Activated CD4-positive, alpha-beta T cell treated with anti-CD3 and anti-CD28 coated beads, Interleukin-2, Interleukin-4, amounts not matched to agents 100 ng/mL and 50 ng/mL, durations not matched to agents 16 hours and 8 hours (primary cell): ENCODE measurements at places on chromosomes 5 and 9.

GRCh38 chr5:146560205-146560812 is 44.3 kb upstream of the GPR151 start:
- no peak for DNase-seq

DNA sequence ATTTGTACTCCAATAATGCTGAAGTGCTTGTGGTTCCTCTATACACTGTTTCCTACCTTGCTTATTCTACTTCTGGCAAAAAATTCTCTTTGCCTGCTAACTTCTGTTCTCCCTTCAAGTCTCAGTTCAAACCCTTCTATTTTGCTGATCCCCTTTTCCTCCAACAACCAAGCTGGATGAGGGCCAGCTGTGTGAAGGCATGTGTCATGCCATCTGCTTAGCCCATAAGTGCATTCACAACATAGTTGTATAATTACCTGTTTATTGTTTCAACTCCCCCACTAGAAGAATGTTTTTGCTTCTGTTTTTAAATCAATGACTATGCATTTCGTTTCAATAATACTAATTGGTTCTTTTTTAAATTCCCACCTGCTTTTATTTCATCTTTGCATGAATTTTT is 1951.4 kb upstream of the WWC1 start:
- no peak for DNase-seq

GRCh38 chr9:7901621-7902020 is 102.0 kb upstream of the DMAC1 start:
- DNase-seq: no peak

- DNase-seq: peak; percentile 65
Observed at GRCh38 chr5:90529939-90530677, 724 bp upstream of the LYSMD3 start.

- no peak for DNase-seq
Observed at GRCh38 chr5:77117161-77117560, 30.1 kb upstream of the ZBED3 start.

DNA sequence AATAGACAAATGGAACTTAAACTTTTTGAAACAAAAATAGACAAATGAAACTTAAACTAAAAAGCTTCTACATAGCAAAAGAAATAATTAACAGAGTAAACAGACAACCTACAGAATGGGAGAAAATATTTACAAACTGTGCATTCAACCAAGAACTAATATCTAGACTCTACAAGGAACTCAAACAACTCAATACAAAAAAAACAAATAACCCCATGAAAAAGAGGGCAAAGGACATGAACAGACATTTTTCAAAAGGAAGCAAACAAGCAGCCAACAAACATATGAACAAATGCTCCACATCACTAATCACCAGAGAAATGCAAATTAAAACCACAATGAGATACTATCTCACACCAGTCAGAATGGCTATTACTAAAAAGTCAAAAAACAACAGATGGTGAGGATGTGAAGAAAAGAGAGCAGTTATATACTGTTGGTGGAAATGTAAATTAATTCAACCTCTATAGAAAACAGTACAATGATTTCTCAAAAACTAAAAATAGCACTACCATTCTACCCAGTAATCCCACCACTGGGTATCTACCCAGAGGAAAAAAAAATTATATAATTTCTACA is 170.8 kb upstream of the RGMB start:
- no peak for DNase-seq

DNA sequence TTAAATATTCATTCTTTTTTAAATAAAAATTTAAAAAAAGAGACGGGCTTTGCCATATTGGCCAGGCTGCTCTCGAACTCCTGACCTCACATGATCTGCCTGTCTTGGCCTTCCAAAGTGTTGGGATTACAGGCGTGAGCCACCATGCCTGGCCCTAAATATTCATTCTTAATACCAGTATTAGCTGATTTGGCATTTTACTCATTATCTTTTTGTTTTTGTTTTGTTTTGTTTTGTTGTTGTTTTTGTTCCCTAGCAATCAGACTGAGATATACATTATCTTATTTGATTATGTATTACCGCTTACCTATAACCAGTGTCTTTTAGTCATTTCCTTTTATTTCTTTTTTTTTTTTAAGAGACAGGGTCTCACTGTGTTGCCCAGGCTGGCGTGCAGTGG is 37.9 kb downstream of the RNF44 start:
- no peak for DNase-seq

GRCh38 chr5:5287419-5287818 is 135.1 kb upstream of the ICE1 start:
- no peak for DNase-seq

DNA sequence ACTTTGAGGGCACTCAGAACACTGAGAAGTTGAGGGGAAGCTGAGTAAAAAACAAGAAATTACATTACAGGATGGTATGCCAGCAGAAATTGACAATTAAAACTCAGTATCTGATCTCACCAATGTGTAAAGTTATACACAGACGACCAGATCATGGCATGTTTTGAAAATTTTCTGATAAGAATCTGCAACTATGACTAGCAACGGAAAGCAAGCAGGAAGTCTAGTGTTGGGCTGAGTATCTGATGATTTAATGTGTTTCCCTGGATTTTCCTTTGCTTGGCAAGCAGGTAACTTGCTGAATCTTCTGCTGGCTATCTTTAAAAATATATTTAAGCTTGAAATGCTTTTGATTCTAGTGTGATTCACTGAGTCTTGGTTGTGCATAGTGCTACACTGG is 5.2 kb upstream of the GCNT4 start:
- no peak for DNase-seq

DNA sequence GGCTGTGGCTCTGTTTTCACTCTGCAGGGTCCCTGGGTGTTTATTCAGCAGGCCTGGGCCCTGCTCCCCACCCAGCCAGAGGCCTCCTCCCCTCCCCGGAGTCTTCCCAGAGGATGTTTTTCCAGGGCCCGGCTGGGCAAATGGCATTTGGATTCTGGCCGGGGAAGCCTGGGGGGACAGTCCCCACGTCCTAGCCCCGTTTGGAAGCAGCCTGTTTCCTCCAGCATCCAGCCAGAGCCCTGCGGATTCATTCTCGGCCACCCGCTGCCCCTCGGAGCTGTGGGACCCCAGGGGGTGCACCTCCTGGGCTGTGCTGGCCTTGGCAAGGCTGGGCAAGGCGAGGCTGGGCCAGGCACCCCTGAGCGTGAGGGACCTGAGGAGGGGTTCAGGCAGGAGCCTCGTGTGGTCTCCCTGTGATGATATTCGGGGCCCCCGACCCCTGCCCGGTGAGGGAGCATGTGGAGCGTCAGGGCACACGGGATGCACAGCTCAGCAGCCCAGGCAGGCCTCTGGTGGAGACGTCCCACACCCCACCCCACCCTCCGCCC is 48.8 kb upstream of the EGFL7 start:
- DNase-seq: no peak

GRCh38 chr9:2086116-2086515 is 71.0 kb downstream of the SMARCA2 start:
- DNase-seq: no peak

DNA sequence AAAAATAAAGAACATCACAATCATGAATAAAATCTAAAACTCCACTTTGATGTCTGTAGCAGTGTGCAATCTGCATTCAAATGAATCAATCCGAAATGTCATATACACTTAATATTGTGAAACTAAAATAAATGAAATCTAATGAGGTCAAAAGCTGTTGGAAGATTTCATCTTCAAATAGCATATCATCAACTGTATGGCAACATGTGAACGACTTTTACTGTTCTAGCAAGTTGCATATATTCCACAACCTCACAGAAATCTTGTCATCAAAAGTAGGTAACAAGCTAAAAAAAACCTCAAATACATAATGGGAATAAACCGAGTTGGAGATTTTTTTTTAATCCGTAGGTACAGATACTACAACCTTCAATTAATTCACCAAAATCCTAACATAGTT is 1.2 kb downstream of the PTBP3 start:
- no peak for DNase-seq

DNA sequence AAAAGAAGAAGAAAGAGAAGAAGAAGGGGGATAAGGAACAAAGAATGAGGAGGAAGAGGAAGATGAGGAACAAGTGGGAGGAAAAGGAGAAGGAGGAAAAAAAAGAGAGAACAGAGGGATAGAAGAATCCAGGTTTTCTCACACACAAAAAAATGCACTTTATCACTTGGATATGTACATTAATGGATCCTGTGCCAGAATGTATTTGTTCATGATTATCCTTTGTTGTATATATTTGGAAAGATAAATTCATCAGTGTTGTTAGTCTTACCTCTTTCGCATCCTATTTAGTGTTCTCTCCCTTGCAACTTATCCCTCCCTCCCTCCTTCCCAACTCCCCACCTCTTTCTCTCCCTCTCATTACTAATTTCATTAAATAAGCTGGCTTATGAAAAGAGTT is 298.8 kb downstream of the SLCO4C1 start:
- DNase-seq: no peak

DNA sequence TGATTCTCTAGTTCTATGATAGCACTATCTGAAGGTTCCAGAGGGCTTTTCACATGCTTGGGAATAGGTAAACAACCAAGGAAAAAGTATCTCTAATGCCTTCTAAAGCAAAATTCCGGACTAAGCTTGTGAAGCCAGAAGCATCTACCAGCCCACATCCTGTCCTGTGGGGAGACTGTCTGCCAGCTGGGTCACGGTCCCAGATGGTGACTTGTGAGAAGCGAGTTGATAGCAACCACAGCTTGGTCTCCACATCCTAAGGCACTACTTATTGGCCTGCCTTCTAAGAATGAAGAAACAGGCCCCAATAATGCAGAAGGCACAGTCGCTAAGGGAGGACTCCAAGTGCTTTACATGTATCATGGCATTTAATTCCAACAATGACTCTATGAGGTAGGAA is 184.1 kb upstream of the ADRA1B start:
- no peak for DNase-seq

DNA sequence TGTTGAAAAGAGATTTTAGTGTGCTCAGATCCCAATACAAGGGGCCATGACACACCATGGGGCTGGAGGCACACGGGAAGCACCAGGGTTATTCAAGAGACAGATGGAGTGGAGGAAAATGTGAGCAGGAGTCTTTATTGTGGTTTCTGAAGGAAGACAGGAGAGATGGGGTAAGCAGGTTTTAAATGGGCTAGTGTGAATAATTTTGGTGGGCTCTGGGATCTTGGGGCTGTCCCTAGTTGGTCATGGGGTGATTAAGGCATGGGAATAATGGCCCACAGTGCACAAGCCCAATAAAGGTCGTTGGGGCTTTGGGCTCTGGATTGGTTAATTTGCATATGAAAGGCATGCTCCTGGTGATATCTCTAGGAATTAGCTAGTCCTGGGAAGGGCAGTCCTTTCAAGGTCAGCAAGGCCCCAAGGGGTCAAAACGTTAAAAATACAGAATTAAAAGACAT is 3.6 kb upstream of the SCGB3A2 start:
- no peak for DNase-seq

GRCh38 chr9:133148199-133149129 is 15.2 kb downstream of the GBGT1 start:
- peak; percentile 57 for DNase-seq

DNA sequence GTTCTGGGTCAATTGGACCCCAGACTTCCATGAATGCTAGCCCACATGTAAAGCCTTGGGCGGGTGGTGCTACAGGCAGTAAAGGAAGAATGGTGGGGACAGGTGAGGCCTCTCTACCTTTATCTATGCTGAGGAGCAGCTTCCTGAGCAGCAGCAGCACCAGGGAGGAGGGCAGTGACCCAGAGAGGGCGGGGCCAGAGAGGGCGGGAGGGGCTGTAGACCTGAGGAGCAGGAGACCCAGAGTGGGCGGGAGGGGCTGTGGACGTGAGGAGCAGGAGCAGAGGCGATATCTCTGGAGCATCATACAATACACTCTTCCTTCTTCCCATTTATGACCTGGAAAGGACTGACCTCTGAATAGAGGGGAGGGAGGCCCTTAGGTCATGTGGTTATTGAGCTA is 165.9 kb downstream of the MTRR start:
- DNase-seq: no peak

GRCh38 chr9:100063185-100063584 is 35.6 kb downstream of the ERP44 start:
- DNase-seq: no peak

GRCh38 chr5:96256795-96257470 is 176.1 kb downstream of the PCSK1 start:
- peak; percentile 41 for DNase-seq

DNA sequence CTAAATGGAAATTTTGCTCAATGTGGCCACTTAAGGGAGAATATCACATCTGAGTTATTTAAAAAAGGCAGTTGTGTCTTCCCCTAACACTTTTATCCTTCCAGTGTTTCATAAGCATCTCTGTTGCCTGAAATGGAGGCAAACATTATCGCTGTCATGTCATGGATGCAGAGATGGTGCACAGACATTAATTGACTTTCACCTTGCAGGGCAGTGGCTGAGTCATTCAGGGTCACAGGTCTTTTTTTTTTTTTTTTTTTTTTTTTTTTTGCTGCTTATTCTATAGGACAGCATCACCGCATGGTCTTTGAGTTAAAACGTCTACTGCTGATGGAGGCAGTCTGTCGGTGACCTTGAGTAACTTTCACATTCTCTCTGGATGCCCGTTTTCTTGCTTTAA is 36.3 kb upstream of the KLF9 start:
- no peak for DNase-seq

- no peak for DNase-seq
Observed at GRCh38 chr5:40575411-40575810, 104.3 kb upstream of the PTGER4 start.

DNA sequence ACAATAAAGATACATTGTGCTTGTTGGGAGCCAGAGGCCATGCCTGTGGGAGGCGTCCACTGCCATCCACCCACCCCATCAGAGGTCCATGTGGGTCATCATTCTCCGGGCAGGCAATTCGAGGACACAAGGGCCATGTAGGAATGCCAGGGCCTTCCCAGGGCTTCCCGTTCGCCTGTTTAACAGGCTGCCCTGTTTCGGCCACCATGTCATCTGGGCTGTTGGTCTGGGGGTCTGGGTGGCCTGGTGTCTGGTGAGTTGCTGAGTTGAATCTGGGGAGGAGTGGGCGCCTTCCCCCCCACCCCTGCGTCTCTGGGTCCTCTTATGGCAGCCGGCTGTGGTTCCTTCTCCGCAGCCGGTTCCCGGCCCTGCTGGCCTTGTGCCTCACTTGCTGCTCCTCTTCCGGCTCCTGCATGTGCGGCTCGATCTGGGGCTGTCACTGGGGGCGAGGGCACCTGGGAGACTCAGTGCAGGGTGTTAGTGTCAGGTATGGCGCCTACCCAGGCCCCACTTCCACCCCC is 117.4 kb downstream of the WNK2 start:
- no peak for DNase-seq

- DNase-seq: no peak
Observed at GRCh38 chr9:114302727-114303126, 20.2 kb upstream of the ORM1 start.
